ENCODE measurements at places on chromosomes 1 and 21. TPM values are rescaled to one million over a fixed set of nuclear protein-coding genes. Genes with fewer than 3 reads are reported as not detected.

The PSMA5 gene
- total RNA-seq: 74.5 TPM

The CCDC190 gene
- total RNA-seq: not detected

DNA sequence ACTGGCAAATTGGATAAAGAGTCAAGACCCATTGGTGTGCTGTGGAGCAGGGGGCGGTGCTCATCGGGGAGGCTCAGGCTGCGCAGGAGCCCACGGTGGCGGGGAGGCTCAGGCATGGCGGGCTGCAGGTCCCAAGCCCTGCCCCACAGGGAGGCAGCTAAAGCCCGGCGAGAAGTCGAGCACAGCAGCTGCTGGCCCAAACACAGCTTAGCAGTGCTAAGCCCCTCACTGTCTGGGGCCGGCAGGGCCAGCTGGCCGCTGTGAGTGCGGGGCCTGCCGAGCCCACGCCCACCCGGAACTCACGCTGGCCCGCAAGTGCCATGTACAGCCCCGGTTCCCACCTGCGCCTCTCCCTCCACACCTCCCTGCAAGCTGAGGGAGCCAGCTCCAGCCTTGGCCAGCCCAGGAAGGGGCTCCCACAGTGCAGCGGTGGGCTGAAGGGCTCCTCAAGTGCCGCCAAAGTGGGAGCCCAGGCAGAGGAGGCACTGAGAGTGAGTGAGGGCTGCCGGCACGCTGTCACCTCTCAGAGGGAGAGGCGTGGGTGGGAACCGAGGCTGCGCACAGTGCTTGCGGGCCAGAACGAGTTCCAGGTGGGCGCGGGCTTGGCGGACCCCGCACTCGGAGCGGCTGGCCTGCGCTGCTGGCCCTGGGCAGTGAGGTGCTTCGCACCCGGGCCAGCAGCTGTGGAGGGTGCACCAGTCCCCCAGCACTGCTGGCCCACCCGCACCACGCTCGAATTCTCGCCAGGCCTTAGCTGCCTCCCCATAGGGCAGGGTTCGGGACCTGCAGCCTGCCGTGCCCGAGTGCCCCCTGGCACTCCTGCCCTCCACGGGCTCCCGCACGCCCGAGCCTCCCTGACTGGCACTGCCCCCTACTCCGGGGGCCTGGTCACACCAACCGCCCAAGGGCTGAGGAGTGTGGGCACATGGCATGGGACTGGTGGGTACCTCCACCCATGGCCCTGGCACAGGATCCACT is 263.4 kb downstream of the GPR52 start:
- no peak for DNase-seq

The FAM110D gene
- not detected for total RNA-seq

DNA sequence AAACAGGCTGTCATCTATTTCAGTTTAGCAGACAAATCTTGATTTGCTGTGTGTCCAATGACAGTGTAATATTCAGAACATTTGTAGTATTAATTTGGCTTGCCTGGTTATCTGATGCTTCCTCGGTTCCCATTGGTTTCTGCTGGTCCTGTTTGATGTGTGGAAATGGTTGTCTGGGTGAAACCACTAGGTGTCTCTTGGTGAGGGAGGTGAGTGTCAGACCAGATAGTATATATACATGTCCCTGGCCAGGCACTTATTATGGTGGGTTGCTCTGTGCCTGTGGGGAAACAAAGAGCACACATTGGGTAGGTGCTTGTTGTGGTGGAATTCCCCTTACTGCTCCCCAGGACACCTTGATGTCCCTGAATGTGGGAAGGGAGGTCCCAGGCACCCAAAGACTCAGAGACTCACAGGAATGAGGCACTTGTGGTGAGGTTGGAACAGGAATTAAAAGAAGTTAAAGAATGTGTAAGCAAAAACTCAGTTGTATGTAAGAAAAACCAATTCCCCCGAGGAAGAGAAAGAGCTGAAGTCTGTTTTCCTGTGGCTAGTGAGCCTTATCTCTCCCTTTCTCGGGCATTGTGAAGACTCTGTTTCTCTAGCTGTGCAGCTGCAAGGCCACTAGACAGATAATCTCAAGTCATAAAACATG is 1519.1 kb downstream of the BRINP3 start:
- DNase-seq: no peak

The LIPI gene
- total RNA-seq: not detected

The LCE2C gene
- not detected for total RNA-seq

GRCh38 chr1:58909914-58910681 is 126.3 kb upstream of the JUN start:
- no peak for DNase-seq

The CGN gene
- 2.6 TPM for total RNA-seq

The SLC44A5 gene
- total RNA-seq: 4.4 TPM

DNA sequence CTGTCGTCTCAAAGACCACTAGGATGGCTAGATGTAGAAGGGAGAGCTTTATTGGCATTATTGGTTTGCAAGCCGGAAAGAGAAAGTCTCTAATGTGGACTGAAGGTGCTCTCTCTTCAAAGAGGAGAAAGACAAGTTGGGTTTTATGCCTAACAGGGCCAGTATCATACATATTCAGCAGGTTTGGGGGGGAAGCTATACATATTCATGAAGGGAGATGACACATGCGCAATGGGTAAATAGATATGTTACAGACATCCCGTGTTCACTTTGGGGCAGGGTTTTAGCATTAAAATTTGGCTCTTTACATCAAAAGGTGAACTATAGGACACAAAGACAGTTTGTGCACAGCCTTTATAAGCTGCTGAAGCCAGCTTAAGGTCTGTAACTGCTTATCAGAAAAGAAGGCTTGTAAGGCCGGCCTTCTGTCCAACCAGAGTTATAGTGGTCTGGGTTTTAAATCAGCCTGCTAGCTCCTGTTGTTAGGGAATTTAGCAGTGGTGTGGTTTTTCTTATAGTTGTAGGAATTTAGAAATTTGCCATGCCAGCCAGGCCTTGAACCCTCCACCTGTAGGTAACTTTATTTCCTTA is 46.5 kb upstream of the LRRN2 start:
- DNase-seq: no peak

DNA sequence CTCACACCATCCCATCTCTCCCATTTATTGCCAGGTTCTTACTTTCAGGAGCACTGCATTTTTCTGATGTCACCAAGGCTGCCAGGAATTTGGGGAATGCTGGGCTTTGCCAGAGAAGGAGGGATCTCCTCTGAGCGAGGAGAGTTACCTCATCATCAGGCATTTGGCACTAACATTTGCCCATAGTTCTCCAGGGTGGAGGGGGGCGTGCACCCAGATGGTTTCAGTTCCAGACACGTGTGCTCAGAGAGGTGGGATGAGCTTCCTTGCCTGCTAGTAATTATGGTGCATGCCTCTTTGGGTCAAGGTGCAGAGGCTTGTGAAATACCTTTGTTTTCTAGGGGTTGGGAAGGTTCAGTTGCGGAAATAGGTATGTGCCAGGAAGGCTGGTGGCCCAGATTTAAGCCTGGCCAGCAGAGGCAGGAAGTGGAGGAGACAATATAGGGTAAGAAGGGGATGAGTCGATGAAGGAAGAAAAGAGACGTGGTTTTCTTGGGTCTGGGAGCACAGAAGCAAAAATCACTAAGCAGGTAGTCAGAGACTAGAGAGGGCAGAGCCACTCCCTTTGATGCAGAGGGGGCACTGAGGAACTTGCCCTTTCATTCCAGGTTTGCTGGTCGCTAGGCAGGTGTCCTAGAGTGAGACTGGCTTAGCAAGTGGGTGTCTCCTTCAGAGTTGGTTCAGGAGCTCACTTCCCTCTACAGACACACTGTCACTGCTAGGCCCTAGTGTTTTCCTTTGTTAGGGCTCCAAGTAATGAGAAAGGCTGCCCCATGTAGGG is 7.2 kb downstream of the TUFT1 start:
- DNase-seq: no peak

The PTPN7 gene
- total RNA-seq: 37.4 TPM

DNA sequence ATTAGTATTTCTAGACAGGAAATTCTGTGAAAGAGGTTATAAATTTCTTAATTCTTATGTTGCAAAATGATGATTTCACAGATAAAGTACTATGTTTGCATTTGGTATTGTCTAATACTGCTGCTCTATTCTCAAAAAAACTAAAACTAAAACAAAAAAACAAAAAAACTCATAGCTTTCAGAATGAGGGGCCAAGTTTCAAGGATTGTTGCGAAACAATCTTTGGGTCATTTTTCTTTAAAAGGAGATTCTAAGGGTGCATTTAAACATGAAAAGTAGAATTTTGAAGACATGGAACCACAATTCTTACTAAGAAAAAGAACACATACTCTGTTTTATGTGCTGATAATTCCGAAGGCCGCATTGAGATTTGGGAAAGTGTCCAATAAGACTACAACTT is 645.1 kb downstream of the ADGRL2 start:
- DNase-seq: no peak

The KRTAP19-3 gene
- not detected for total RNA-seq

- no peak for DNase-seq
These were observed 34.0 kb downstream of the PUM1 start for GRCh38 chr1:31031330-31032143.

- DNase-seq: no peak
These were observed 169.1 kb downstream of the ZC3H11B start for GRCh38 chr1:219443763-219444162.

DNA sequence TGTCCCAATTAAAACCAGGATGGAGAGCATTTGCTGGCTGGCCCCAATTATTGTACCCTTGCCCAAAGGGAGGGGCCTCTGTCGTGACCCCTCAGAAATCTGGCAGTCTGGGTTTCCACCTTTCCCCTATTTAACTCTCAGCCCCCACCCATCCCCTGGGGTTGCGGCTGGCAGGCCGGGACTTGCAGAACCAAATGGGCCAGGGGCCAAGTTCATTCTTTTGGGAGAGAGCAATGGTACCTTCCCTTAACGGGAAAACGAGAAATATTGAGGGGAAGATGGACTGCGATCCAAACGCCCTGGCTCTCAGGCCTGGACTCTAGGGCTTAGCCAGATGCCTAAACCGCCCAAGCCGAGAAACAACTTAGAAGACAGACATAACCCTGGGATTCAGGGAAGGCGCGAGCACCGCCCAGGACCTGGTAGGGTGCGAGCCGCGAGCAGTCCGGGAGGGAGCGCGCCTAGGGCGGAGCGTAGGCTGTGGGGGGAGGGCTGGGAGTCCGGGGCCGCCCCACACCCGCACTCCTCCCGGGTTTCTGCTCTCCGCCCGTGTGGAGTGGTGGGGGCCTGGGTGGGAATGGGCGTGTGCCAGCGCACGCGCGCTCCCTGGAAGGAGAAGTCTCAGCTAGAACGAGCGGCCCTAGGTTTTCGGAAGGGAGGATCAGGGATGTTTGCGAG is at the start of gene SLC27A3:
SLC27A3 (plus strand) TSS at position 628 of the 678 bp plus-strand sequence. CDS start 91 bp downstream, outside the sequence.
- DNase-seq: no peak

- DNase-seq: no peak
These were observed 92.9 kb upstream of the TSPAN2 start for GRCh38 chr1:115182012-115182715.

The C1QTNF12 gene
- 5.0 TPM for total RNA-seq

The LRRC53 gene
- total RNA-seq: not detected

DNA sequence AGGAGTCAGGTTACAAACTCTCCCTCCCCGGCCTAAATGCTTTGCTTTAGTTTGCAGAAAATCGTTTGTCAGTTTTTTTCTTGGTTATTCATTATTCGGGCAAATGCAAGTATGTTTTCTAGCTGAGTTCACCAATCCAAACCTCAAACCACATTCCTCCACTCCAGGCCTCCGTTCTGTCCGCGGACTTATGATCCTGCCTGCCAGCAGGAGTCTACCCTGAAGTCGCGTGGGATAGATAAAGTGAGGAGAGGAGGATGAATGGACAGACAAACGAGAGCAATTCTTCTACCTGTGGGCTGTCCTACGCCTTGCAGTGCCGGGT is 1.3 kb downstream of the ADAMTS1 start:
- DNase-seq: no peak

DNA sequence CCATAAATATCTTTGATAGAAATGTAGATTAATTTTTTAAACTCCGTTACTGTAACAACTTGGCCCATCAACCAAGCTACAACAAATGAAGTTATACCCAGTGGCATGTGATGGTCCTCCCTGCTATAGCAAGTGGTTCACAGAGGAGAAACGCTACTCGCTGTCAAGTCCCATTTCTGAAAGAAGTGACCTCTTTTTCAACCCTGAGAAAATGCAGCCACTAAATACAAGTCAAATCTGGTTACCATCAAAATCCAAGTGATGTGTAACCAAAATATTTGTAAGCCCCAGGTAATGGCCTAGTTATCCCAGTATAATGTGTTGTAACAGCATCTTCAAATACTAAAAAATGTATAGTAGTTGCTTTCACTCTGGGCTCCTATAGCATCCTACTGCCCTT is 151.8 kb downstream of the MIS18A start:
- DNase-seq: no peak

The ESPN gene
- total RNA-seq: 2.3 TPM

- no peak for DNase-seq
These were observed 21.0 kb downstream of the CLCA4 start for GRCh38 chr1:86567878-86568277.

GRCh38 chr1:148362626-148363438 is 120.3 kb downstream of the PPIAL4G start:
- DNase-seq: no peak

The INSRR gene
- total RNA-seq: not detected

The DENND2D gene
- total RNA-seq: 289 TPM

GRCh38 chr1:228104526-228105269 is 1.6 kb upstream of the C1orf35 start:
- no peak for DNase-seq

The CXADR gene
- total RNA-seq: 0.99 TPM

- no peak for DNase-seq
These were observed 53.5 kb downstream of the FAAP20 start for GRCh38 chr1:2141025-2141424.

The A3GALT2 gene
- not detected for total RNA-seq
